ENCODE measurements at places on chromosomes 4 and X.

- DNase-seq, result peak; percentile 62
Measured at GRCh38 chrX:134026565-134027311, 41.3 kb upstream of the GPC3 start.

DNA sequence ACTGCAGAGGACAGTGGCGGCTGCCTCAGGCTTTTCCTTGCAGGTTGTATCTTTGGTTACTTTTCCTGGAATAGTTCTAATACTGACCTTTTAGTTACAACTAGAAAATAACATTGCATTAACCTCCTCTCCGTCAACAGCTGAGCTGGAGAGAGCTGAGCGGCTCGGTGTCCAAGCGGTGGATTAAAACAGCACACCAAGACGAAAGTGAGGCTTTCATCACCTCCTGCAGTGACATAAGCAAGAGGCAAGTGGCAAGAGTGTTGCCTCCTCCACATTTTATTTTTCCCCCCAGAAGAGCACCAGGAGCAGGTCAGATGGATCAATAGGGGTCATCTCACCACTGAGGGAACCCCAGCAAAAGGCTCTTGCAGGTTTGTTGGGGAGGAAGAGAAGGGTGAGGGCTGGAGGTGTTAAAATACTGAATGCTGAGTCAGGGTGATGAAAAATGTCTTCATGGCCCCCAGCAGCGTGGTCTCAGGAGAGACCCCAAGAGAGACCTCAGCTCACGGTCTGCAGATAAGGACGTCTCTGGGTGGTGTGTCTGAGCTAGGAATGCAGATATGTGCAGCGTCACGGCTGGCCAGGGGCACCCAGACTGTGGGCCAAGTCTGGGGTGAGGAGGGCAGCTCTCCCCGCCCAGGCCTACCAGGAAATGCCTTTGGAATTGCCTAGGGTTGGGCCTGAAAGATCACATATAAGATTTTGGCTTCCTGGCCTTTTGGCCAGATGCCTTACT is 50.3 kb downstream of the CASP3 start:
- no peak for DNase-seq

- peak; percentile 75 for DNase-seq
Measured at GRCh38 chr4:80142394-80143306, 54.7 kb upstream of the PRDM8 start.

DNA sequence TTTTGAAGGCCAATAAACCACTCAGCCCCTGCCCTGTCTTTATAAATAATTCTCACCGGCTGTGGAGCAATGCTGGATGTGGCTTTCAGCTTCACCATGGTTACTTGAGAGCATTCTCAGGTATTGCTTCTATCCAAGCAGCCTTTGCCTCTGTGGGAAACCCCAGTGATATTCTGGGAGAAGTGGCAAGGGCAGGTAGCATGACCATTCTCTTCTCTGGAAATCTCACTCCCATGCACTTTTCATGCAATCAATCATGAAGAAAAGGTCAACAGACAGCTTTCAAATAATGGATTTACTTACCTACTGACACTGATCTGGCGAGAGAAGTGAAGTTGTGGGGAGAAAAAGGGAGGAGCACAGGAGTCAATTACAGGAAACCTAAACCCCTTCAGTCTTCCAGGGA is 49.5 kb downstream of the UNC5C start:
- no peak for DNase-seq

GRCh38 chr4:80463509-80463908 is 128.0 kb downstream of the CFAP299 start:
- DNase-seq, result no peak

GRCh38 chr4:140049849-140050637 is 103.9 kb downstream of the MAML3 start:
- DNase-seq, result no peak

DNA sequence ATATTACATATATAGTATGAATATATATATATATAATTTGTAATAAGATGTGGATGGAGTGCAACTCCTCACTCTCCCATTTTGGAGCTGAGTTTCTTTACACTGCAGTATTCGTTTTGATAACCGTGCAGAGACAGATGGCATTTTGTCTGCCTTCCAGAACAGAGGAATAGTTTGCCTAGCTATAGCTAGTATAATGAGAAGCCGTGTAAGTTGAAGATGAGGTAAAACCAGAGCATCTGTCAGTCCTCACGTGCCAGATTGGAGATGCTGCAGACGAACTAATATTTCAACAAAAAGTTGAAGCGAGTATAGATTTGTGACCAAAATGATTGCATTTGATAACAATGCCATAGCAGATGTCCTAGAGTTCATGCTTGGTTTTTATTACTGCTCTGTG is 180.6 kb downstream of the FMR1NB start:
- no peak for DNase-seq

DNA sequence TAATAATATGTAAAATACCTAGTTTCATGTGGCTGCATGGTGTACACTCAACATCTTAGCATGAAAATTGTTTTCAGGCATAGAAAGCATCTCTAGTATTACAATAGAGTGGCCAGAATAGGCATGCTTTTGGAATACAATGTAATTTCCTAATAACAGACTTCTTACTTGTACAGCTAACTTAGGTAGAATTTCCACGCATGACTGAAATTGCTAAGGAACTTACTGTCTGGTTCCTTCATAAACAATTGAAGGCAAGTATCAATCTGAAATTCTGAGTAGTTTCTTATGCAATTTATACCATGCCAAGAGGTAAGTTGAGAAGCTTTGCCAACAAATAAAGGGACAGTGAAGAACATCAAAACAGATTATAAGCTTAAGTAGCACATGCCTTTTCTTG is 26.7 kb downstream of the SULT1E1 start:
- DNase-seq, result peak; percentile 69

DNA sequence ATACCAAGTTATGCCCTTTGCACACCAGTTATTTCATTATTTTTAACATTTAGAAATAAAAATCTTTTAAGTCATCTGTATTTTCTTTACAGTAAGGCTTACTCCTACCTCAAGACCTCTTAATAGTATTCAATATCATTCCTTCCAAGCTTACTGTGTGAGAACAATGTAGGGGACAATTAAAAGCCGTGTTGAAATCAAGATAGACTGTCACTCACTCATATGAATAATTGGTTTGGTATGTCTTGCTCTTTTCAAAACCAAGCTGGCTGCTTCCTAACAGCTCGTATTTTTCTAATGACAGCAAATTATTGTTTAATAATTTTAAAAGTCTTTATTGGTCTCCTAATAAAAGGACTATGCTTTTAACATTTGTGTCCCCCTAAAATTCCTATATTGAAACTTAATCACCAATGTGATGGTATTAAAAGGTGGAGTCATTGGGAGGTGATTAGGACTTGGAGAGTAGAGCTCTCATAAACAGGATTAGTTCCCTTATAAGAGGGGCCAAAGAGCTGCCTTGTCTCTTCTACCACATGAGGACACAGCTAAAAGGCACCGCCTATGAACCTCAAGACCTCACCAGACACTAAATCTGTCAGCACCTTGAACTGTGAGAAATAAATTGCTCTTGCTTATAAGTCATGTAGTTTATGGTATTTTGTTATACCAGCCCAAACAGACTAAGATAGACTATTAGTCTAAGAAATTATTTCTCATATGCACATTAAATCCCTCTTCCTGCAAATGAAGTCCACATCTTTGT is 4.1 kb downstream of the ABCB7 start:
- peak; percentile 44 for DNase-seq

GRCh38 chr4:6568689-6569332 is 6.2 kb upstream of the MAN2B2 start:
- DNase-seq, result peak; percentile 42

DNA sequence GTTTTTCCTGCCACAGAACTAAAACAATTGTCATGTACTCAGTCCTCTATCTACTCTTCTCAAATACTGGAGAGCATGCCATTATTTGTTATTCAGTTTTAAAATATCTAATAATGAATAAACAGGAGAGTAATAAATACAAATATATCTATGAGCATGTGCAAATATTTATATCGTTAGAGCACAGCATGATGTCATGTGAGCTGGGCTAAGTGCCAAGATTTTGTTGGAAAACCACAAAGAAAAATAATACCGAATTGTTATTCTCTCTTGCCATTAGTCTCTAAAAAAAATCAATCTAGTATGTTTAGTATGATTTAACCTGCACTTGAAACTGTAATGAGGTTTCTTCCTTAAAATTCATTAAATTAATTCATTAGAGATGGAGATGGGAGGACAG is 97.3 kb downstream of the DDX60 start:
- DNase-seq, result peak; percentile 16

DNA sequence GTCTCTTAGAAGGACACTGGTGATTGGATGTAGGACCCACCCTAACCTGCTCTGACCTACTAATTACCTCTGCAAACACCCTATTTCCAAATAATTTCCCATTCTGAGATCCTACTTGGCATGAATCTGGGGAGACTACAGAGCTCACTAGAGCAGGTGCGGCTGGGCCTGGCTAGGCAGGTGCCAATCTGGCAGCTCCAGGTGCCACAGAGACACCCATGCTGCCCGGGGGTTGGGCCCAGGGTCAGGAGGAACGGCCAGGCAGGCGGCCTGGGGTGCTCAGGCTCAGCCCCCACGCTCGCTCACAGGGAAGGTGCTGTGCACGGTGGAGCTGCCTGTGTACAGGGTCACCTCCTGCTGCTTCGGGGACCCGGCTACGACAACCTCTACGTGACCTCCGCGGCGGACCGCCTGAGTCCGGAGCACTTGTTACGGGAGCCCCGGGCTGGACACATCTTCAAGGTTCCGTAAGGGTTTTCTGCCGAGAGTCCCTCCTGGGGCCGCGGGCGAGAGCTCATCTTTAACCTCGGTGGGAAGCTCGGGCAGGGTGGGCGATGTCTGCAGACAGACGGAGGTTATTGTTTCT is 26.5 kb upstream of the PLCXD1 start:
- no peak for DNase-seq

GRCh38 chr4:128357286-128357685 is 69.7 kb upstream of the PGRMC2 start:
- no peak for DNase-seq

DNA sequence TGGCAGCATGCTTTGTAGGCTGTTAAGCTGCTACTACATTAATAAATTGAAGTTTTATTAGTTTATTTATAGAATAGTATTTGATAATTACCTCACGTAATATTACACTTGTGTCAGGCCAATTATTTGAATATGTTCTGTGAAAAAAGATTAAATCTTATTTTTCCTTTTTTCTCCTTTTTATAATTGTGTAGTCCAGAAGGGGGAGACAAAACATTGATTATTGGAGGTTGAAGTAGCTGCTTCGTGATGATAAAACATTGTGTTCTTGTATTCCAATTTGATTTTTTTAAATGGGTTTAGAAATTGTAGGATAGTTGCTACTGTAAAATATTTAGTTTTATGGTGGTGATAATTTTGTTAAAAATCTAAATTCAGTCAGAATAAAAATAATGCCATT is 85.7 kb downstream of the DIAPH2 start:
- DNase-seq, result peak; percentile 21

- peak; percentile 82 for DNase-seq
Measured at GRCh38 chr4:51825341-51825740, 17.6 kb upstream of the DCUN1D4 start.

DNA sequence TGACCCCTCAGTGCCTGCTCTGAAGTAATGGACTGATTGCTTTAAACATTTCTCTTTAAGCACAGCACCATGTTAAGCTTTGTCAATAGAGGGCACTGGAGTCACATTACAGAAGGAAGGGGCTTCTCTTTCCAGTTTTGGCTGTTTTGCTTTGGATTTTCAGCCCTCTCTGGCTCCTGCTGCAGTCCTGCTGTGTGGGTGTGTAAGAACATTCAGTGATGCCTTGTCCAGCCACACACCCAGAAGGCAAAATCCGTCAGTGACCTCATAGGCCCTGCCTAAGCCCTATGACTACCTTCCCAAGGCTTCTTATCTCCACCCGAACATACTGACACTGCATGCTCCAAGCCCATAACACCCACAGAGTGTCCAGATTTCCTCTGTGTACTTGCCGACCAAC is 215.3 kb upstream of the CTSO start:
- DNase-seq, result peak; percentile 60

DNA sequence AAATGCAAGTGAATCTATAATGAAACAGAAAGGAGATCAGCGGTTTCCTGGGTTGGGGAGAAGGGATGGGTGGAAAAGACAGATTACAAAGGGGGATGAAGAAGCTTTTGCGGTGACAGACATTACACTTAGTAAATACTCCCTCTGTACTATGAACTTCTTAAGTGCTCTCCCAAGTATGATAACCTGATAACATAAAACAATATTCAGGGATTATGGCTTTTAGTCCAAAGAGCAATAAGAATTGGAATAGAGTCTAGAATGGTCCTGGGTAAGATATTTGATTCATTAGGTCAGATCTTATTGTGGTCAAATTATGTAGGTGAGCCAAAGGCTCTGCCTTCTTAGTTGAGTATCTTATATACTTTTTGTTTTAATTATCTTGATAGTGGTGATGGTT is 9.2 kb downstream of the LRRC66 start:
- DNase-seq, result no peak

DNA sequence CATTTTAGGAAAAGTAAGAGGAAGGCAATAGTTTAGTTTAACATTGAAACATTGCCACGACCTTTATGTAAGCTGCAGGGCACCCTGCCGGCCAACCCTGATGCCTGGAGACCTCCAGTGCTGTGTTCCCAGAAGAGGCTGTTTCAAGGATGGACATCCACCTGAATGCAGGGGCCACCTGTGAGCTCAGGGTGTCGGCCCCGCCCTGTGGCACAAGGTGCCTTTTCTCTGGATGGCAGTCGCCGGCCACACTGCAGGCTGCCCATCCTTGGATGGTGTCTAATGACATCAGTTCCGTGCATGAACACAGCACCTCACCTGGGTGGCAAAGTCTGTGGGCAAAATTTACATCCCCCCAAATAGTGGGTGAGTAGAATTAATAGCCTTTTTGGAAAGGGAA is 180.0 kb downstream of the AFAP1 start:
- DNase-seq, result no peak

DNA sequence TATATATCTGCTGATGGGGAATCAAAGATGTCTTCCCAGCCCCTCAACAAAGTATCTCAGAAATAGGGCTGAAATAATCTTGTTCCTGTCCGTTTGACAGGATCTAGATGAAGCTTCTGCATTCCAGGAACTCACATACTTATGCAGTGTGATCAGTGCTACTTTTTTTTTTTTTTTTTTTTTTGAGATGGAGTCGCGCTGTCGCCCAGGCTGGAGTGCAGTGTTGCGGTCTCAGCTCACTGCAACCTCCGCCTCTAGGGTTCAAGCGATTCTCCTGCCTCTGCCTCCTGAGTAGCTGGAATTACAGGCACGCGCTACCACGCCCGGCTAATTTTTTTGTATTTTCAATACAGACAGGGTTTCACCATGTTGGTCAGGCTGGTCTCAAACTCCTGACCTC is 36.4 kb downstream of the DHX15 start:
- DNase-seq, result no peak

DNA sequence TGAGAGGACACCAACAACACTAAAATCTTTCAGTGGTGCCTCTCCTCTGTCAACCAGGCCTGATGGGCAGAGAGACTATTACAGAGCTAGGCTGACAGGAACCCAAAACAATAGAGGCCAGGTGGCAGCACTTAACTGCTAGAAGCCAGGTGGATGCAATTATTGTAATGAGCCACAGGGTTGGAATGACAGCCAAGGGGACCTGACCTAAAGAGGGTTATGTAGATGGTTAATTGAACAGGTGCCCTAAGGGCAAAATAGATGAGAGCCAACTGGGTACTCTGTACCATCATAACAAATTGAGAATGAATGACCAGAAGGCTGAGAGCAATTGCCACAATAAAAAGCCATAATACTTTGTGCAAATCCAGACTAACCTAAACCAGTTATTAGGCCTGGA is 24.7 kb upstream of the FRAS1 start:
- DNase-seq, result peak; percentile 50

Measured in renal cortical epithelial cell (primary cell).